Fibroblast of mammary gland (primary cell): ENCODE measurements at places on chromosomes 2 and 18.

DNA sequence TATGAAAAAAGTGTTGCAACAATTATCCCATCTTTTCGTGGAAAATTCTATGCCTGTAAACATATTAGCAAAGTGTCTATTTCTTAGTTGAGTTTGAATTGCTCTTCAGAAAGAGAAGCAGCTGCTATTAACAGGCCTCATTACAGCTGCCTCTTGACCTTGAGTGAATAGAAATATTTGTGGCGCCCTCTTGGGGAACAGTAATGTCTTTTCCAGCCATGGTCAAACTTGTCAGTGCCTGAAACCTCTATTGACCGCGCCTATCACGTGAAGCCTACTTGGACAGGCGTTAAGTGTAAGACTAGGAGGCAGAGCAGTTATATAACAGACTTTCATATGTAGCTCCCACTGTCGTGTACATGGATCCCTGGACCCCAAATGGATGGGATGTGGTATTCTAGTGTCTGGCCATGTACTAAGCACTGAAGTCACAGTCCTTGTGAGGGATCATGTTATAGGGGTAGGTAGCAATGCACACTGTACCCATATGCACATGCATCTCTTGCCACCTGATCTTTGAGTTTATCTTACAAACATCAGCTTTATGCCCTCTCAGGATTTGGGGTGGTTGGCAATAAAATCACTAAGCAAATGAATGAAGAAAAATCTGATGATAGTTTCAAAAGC, 245.0 kb downstream of the PTGR3 start:
- DNase-seq, result peak; percentile 68

DNA sequence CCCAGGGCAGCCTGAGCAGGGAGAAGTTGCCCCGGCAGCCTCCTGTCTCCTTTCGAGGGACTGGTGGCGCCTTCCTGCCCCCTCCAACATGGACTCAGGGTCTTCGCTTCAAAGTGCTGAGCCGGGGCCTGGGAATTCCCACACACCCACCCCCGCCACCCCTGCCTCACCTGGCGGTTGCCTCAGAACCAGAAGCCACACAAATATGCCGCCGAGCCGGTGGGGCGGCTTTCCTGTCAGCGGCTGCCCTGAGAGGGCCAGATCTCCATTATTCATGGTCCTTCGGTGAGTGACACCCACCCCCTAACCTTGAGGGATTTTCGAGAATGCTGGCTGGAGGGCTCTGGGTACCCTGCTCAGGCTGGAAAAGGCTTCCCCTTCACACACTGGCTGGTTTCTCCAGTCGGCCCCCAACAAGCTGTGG, 71.7 kb downstream of the SMAD7 start:
- no peak for DNase-seq

- no peak for DNase-seq
These were observed 66.5 kb downstream of the STK39 start for GRCh38 chr2:168180914-168181313.

- DNase-seq, result no peak
These were observed 149.6 kb upstream of the SH3BP4 start for GRCh38 chr2:234802071-234802844.

DNA sequence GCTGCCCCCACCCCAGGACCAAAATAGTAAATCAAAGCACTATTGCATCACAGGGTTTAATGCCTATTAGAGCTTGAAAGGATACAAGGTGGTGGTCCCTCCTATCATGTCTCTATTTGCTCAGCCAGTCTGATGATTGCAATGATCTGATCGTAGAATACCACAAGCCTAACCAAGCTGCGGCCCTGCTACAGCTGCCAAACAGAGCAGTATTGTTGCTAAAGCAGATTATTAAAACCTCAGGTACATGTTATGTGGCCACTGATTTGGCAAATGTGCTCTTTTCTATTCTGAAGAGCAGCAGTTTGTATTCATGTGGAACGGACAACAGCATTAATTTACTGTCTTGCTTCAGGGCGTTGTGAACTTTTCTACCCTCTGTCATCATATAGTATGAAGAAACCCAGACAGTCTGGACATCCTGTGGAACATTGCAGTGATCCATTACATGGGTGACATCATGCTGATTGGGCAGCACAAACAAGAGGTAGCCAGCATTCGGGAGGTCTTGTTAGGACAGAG, 8.4 kb upstream of the VAPA start:
- peak; percentile 72 for DNase-seq

GRCh38 chr2:32264422-32265105, at the start of gene NLRC4:
Gene NLRC4, minus strand, starts transcription at chr2:32264886. Its CDS starts 8,111 bp downstream, at chr2:32256775.
- DNase-seq, result no peak

- peak; percentile 5 for DNase-seq
These were observed 253.4 kb upstream of the ZSWIM2 start for GRCh38 chr2:187102381-187102780.

- DNase-seq, result no peak
These were observed 62.8 kb upstream of the UPP2 start for GRCh38 chr2:158038901-158039300.

- DNase-seq, result no peak
These were observed 161.9 kb downstream of the KLHL29 start for GRCh38 chr2:23546913-23547312.

- no peak for DNase-seq
These were observed 152.7 kb upstream of the SOX11 start for GRCh38 chr2:5539282-5540165.

- DNase-seq, result no peak
These were observed 6.1 kb upstream of the NCL start for GRCh38 chr2:231470246-231470900.

DNA sequence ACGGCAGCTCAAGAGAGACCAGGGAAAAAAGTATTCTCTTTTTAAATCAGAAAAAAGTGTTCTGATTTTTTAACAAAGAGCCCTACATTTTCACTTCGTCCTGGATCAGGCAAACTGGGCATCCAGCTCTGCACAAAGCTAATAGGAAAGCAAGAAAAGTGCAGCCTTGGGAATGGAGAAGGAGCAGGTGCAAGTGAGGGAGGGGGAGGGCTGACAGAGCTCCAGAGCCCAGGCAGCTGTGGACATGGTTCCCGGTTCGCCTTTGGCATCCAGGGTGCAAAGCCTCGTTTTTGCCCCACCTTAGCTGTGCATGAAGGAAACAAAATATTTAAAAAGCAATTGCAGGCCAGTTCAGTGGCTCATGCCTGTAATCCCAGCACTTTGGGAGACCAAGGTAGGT, 82.2 kb downstream of the FAM124B start:
- DNase-seq, result no peak

GRCh38 chr2:8885449-8886201, 48.2 kb upstream of the KIDINS220 start:
- no peak for DNase-seq

DNA sequence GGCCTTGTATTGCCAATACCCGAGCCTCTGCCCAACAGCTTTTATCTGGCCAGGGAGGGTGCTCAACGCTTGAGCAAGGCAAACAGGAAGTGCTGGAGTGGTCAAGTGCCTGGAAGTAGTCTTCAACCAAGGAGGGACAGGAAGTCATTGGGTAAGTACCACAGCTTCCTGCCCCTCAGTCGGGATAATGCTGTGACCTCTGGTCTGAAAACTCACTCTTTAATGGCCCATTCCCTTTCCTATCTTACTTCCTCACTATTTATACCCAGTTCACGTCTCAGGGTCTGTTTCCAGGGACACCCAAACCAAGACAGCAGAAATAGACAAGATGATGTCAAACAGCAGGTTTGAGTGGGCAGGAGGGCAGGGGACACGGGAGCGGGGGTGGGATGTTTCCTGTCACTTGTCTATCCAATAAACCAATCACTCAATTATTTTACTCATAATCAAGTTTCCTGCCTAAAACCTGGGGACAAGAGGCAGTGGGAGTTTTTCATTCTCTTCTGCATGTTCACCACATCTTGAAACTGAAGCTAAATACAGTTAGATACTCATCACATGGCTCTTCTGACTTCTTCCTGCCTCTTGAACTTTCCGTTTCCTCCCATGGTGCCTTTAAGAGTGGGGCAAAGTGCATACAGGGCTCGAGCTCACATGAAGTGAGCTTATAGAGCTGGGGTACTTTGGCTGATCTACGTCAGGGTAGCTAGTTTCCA, 68.9 kb upstream of the CAB39 start:
- no peak for DNase-seq

GRCh38 chr2:201223089-201224073, 37.0 kb upstream of the CASP8 start:
- no peak for DNase-seq

GRCh38 chr2:191514613-191515012, 163.3 kb upstream of the NABP1 start:
- no peak for DNase-seq

- DNase-seq, result peak; percentile 62
These were observed 19.6 kb downstream of the RSAD2 start for GRCh38 chr2:6896930-6897759.

- no peak for DNase-seq
These were observed 165.8 kb downstream of the RPIA start for GRCh38 chr2:88857274-88857741.

DNA sequence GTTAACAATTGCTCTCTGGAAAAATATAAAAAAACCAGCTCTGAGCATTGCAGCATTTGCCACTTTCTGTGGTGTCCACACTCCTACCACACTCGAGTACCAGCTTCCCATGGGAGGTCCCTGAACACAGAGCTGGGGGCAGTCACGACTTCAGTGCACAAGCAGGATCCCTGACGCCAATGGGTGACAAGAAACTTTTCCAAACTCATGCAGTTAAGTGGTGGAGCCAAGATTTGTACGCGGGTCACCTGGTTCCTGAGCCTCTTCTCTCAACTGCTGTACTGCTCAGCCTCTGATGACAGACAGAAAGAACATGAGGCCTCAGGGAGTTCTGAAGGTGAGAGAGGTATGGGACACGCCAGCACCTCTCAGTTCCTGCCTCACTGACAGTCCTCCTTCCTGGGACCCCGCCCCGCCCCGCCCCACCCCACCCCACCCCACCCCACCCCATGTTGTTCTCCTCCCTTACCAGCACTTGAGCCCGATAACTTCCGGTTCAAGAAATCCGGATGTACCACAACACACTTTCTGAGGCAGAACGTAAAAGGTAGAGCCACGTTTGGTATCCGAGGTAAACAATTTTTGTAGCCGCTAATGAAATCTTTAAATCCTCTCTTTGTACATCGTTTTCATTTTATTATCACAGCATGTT, 287.6 kb downstream of the MYCN start:
- no peak for DNase-seq

GRCh38 chr2:64915510-64915900, 73.7 kb upstream of the SLC1A4 start:
- peak; percentile 7 for DNase-seq

GRCh38 chr2:8297376-8298231, 384.3 kb upstream of the ID2 start:
- no peak for DNase-seq

DNA sequence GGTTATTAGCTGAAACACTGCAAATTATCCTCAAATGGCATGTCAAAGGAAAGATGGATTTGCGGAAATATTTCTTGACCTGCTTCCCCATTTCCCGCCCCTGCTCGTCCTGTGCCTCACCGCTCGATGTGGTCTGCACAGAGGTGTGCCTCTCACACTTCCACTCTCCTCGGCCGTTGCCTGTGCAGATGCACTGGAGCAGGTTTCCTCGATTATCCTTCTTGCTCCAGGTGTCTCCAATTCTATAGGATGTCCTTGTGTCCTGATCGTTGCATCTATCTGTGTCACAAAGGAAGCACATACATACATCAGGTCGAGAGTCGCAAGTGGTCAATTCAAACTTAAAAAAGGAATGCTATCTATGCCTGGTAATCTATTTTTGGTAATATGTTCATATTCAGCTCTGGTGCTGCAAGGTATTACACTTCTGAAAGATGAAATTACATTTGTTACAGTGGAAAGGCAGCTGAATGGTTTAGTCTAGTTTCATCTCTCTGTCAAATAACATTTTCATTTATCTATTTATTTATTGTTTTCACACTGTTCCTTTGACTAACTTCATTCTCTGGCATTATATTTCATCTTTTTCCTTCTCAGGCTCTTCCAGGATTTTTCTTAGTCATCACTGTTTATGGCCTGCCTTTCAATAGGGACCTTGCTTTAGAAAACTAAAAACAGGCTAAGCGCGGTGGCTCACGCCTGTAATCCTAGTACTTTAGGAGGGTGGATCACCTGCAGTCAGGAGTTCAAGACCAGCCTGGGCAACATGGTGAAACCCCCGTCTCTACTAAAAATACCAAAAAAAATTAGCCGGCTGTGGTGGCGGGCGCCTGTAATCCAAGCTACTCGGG, 7.6 kb downstream of the FN1 start:
- peak; percentile 48 for DNase-seq

GRCh38 chr18:10949655-10950054, 199.7 kb downstream of the PIEZO2 start:
- DNase-seq, result no peak

GRCh38 chr2:240192661-240193060, 52.2 kb upstream of the OTOS start:
- DNase-seq, result no peak

- DNase-seq, result no peak
These were observed 43.0 kb upstream of the MGAT4A start for GRCh38 chr2:98773907-98774306.

GRCh38 chr2:64092502-64092901, 51.7 kb downstream of the PELI1 start:
- DNase-seq, result no peak

- no peak for DNase-seq
These were observed 21.4 kb downstream of the NCOA1 start for GRCh38 chr2:24512404-24512803.

DNA sequence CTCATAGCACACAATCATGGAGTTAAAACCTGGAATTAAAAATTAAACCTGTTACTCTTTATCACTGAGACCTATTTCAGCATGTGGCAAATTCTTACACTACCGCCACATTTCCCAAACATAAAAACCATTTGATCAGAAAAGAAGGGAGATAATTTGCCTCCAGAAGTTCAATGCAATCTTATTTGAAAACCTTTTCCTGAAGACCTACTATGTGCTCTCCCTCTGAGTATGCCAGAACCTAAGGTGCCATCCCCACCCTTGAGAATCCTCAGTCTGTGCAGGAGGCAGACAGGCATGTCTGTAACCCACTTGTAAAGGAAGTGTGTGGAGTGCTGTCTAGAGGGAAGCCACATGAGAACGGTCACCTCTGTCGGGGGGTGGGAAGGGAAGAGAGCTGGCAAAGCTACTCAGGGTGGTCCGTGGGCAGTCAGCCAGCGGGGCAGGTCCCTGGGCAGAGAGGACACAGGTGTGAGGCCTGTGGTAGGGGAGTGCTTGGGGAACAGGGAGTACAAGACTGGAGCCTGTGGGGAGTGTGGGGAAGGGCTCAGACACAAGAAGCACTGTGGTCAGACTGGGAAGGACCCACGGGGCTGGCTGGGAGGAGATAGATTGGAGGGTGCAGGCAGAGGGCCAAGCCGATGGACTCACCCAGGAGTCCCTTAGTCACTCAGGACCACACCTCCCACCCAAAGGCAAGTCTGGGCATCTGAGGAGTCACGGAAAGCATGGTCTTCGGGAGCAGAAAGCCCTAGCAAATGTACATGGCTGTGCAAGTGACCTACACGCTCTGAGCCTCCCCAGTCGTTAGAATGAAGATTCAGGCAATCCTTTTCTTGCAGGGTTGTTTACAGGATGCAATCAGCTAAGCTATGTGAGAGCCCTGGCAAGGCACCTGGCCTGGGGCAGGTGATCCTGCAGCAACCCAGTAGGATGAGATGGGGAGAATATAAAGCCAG, 22.8 kb downstream of the CRACDL start:
- peak; percentile 44 for DNase-seq

- no peak for DNase-seq
These were observed 39.8 kb upstream of the CDKL4 start for GRCh38 chr2:39283561-39283960.
